ENCODE measurements at places on chromosomes 7 and 10. TPM values are rescaled to one million over a fixed set of nuclear protein-coding genes. Genes with fewer than 3 reads are reported as not detected.
A peak's percentile ranks its signal among the peaks of the same experiment; 100 is the strongest.

The SLC13A1 gene
- total RNA-seq, result not detected

- DNase-seq, result no peak
These were observed 612.2 kb downstream of the TYW1 start for GRCh38 chr7:67608806-67609205.

The CPA4 gene
- total RNA-seq, result 0.59 TPM

The ALOX5 gene
- 0.40 TPM for total RNA-seq

DNA sequence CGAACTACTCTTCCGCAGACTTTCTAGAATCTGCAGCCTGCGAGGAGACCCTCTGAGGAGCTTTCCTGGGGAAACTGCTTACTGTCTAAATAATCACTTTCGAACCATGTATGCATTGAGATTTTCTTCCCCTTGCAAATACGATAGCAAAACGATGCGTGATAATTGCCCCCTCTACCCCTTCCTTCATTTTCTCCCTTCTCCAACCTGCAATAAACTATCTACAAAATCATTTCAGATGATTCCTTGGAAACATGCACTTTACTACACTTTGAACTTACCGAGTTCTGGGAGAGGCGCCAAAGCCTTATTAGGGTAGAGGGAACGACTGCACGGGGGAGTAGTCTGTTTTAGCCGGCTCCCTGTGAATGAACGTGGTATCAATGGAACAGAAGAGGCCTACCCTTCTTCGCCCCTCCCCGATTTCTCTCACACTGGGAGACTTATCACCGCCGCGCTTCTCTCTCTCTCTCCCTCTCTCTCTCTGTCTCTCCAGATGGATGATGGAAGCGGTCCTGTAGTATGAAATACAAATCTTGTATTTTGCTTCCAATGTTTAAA, at the start of gene FGFBP3:
Gene FGFBP3 (minus strand): TSS at position 370 of the 561 bp plus-strand sequence. CDS start 517 bp downstream, outside the sequence.
- DNase-seq, result no peak

GRCh38 chr7:73742338-73742752, 3.7 kb upstream of the ABHD11 start:
- no peak for DNase-seq

The MBL2 gene
- not detected for total RNA-seq

DNA sequence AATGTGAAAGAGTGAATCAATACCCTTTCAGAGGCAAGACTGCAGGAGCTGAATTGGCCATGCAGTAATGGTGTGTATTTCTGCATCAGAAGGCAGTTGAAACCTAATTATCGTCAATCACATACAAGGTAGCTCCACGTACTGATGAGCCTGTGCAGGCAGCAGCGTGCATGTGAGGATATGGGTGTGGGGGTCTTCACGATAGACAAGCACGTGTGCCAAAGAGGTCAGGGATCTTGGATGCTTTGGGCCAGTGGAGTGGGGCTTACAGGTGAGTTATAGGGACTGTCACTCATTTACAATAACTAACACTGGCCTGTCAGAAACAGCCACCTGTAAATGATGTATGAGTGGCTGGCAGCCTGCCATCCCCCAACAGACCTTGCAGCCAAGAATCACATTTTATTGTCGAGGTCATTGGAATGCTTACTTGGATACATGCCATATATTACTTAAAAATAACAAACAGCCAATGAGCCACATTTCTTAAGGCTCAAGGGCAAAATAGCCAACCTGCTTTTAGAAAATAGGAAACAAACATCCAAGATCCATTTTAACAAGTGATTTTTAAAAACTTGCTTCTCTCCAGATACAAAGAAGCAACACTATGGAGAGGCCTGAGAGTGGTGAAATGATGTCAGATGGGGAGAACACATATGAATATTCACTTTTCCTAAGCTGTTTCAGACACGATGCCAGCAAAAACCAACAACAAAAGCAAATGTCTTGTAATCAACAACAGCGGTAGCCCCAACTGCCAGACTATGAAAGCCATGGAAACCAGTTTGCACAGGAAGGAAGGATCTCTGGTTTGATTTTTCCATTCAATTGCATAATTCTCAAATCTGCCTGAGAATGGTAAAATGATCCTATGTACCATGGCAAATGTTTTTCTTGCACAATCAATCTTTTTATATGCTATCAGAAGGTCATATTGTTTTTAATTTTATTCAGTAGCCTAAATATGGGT, 210.7 kb downstream of the SKAP2 start:
- peak; percentile 47 for DNase-seq

The C10orf143 gene
- total RNA-seq, result 0.14 TPM

DNA sequence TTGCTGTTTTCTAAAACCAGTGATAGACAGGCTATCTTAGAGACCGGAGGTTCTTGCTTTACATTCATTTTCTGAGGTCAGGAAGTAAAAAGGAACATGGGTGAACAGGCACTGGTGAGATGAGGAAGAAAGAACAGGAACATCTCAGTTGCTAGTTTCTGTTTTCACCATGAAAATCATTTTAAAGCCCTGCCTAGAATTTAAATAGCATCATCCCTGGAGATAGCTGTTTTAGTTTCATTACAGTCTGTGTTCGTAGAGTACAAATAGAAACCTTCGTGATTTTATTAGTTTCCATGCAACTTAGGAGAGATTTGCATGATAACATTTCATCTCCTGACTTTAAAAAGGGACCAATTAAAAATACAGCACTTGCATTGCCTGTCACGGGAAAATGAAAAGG, 14.7 kb downstream of the KCNMA1 start:
- no peak for DNase-seq

The SPDYE17 gene
- total RNA-seq, result not detected

DNA sequence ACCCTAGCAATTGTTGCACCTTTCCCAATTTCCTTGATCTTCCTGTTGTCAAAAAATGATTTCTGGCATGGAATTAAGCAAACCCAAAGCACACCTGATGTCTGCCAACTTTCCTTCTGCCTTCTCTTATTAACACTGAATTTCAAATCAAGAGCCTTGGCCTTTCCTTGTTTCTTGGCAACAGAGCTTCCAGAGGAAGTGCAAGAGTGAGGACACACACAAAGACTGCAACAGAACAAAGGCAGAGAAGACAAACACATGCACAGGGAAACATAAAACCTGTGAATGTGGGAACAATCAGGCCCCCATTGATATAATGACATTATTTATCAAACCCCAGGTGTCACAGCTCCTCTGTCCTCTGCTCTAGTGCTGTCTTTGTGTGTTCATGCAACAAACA, 73.0 kb upstream of the IL6 start:
- no peak for DNase-seq

DNA sequence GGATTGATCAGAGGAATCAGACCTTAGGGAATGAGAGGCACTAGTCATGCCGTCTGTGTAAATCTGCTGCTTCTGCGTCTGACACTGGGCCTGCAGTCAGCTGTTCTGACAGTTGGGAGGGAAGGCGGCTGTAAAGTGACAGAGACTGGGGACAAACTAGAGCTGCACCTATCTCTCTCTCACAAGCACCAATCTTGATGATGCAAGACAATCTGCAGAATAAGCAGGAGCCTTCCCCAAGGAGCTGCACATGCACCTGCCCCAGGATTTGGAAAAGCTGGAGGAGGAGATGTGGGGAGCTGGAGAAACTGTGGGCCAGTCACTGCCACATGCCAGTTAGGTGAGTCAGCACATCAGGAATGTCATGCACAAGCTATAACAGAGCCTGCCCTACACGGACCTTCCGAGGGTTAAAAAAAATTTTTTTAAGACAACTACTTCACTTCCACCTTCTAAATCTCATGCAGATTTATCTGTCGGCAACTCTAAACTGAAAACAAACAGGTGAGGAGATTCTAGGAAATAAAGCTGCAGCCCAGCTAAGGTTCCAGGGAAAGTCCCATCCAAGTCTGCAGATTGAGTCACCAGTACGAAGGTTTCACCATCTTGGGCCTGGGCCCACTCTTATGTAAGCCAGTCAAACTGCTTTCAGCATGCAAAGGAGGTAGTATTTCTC, 39.2 kb downstream of the ENO4 start:
- DNase-seq, result peak; percentile 22

The CLRN3 gene
- 0.11 TPM for total RNA-seq

The HOXA2 gene
- 0.59 TPM for total RNA-seq

- no peak for DNase-seq
These were observed 9.6 kb upstream of the AGR3 start for GRCh38 chr7:16891338-16891737.

DNA sequence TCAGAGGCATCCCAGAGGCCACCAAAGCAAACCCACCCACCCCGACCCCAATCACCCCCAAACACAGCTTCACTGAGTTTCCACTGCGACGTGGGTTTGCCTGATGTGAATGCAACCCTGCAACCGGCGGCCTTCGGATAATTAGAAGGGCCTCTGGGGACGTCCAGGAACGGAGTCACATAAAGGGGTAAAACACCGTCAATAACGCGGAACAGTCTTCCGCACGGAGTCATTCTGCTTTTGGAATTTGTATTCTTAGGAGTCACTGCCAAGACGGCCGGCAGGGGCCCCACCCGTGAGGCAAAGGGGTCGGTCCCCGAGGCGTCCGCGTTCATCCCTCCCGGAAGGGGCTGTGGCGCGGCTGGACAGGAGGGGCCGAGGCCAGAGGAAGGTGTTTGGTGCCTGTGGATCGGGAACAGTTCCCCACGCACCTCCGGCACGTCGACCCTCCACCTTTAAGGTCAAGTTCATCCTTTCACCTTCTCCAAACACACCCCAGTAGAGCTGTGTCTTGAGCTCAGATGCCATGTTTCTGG, 36.7 kb upstream of the PDGFA start:
- DNase-seq, result no peak

The SAMD9L gene
- total RNA-seq, result 15.0 TPM

DNA sequence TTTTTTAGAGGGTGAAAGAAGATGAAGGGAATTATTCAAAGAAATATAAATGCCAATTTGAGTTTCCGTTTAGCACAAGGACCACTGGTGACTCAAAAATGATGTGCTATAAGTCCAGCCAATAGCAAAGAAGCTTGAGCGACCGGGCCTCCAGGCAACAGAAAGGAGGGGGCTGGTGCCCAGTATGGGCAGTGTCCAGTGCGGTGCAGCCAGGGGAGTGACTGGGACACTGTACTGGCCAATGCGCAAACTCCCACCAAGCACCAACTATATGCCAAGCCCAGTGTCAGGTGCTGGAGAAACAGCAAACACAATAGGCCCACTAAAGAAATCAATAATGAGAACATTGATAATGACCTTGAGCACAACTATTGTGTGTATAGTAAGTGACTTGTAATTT, 10.2 kb upstream of the OPALIN start:
- DNase-seq, result no peak

DNA sequence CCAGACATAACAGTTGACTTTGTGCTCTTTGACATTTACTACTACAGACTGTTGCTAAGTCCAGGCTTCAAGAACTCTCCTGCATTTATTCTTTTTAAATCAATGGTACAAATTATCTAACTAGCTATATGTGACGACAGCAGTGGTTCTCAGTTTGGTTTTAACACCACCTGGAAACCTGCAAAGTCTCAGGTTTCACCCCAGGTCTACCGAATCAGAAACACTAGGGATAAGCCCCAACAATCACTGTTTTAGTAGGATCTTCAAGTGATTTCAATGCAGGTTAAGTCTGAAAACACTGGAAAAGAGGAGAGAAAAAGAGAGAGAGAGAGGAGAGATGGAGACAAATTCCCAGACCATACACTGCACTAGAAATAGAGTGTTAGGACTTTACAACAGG, 519.0 kb downstream of the PCDH15 start:
- DNase-seq, result no peak

GRCh38 chr7:3083350-3083749, 39.7 kb upstream of the CARD11 start:
- no peak for DNase-seq

DNA sequence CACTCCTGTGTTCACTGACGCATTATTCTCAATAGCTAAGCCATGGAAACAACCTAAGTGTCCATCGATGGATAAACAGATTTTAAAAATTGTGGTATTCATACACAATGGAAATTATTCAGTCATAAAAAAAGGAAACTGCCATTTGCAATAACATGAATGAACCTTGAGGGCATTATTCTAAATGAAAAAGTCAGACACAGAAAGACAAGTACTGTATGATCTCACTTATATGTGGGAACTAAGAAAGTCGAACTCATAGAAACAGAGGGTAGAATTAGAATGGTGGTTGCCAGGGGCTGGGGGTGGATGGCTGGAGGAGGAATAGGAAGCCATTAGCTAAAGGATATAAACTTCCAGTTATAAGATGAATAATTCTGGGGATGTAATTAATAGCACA, 71.8 kb downstream of the JAZF1 start:
- DNase-seq, result no peak

The OIT3 gene
- 0.07 TPM for total RNA-seq

- no peak for DNase-seq
These were observed 239.2 kb downstream of the COBL start for GRCh38 chr7:51077316-51077986.

- peak; percentile 27 for DNase-seq
These were observed 25.7 kb upstream of the FAM180A start for GRCh38 chr7:135774284-135774683.

The CDC14C gene
- not detected for total RNA-seq

The IFIT1 gene
- 3.8 TPM for total RNA-seq

GRCh38 chr7:17706734-17707133, 233.6 kb downstream of the SNX13 start:
- peak; percentile 15 for DNase-seq

GRCh38 chr7:114740095-114740494, 181.8 kb upstream of the MDFIC start:
- no peak for DNase-seq

GRCh38 chr7:108535744-108536143, 9.8 kb upstream of the PNPLA8 start:
- no peak for DNase-seq

DNA sequence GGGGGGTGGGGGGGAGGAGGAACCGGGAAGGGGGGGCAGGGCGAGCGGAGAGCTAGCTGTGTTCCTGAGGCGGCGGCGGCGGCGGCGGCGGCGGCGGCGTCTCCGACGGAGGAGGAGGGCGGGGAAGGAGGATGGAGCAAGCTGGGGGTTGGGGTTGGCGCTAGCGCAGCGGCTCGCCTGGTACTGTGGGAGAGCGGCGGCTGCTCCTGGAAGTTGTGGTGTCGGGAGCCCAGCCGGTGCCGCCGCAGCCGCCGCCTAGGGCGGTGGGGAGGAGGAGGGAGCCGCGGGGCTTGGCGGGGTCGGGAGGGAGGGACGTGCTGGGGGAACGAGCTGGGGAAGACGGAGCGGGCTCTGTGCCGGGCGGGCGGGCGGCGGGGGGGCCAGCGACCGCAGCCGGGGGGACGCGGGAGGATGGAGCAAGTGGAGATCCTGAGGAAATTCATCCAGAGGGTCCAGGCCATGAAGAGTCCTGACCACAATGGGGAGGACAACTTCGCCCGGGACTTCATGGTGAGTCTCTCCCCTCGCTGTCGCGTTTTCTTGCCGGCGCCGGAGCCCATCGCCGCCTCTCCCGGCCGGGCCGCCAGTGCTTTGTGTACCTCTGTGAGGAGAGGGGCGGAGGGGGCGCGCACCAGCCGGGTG, at the start of gene PTPN12:
Gene PTPN12 (plus strand): TSS at position 160 of the 642 bp plus-strand sequence. CDS start 252 bp downstream, at position 412.
- DNase-seq, result no peak

- DNase-seq, result no peak
These were observed 23.7 kb downstream of the ZNF503 start for GRCh38 chr10:75377869-75378268.

The TMEM225B gene
- total RNA-seq, result not detected

Data from pulmonary artery endothelial cell (primary cell).